ENCODE measurements at places on chromosomes 16 and 17.

GRCh38 chr17:28967221-28968135 lies 16.2 kb upstream of the PHF12 start:
- DNase-seq, result no peak

- DNase-seq, result no peak
Observed at GRCh38 chr16:80541306-80541694, 507 bp downstream of the DYNLRB2 start.

DNA sequence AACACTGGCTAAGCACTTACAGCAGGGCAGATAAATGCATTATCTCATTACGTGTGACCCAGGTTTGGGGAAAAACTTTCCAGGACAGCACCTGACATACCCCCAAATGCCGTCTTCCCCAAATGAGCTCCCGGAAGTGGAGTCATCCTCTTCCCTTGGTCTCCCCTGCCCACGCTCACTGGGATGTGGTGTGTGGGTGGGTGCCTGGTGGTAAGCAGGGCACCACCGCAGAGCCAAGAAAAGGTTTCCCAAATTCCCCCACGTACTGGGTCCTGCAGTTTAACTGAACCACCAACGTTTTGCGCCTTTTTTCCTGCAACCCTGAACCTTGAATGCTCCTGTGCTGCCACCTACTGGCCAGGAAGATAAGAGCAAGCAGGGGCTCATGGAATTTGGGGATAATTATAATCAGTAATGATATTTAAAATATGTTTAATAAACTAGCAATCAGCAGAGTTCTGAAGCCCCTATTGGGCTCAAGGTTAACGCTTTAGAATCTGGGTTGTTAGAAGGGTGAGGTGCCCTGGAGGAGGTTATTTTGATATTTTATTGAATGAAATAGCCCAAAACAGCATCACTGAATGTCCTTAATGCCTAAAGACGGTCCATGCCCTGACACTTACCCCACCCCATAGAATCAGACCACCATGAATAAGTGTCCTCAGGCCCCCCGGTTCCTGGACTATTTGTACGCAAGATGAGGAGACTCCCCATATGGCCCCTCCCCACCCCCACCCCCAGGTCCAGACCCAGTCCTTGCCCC lies 8.0 kb downstream of the SPPL2C start:
- peak; percentile 64 for DNase-seq

DNA sequence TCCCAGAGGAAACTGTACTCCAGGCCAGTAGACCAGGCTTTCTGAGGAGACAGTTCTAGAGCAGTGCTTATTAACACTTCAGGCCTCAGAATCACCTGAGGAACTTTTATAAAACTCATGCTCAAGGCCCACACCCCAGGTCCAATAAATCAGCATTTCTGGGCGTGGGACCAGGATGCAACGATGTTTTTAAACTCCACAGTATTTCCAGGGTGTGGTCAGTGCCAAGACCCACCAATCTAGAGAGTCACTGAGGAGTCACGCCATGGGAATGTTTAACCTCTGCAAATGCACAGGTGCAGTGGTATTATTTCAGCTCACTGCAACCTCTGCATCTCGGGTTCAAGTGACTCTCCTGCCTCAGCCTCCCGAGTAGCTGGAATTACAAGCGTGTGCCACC lies 3.9 kb upstream of the TRPV1 start:
- DNase-seq, result no peak

GRCh38 chr17:33838281-33838680 lies 416.8 kb upstream of the CCL2 start:
- DNase-seq, result no peak

- no peak for DNase-seq
Observed at GRCh38 chr17:34926661-34927060, 34.6 kb downstream of the CCT6B start.

DNA sequence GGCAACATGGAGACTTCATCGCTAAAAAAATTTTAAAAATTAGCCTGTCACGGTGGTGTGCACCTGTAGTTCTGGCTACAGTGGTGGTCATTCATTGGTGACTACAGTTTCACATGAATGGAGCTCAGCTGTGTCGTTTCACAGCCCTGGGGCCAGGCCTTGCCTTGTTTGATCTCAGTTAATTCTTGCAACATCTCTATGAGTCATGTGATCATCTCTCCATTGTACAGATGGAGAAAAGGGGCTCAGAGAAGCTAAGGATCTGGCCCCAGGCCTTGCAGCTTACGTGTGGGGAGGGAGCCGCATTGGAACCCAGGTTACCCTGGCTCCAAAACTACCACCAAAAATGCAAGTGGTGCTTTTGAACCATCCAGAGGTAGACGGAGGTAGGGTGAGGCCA lies 49.4 kb downstream of the GDE1 start:
- no peak for DNase-seq

GRCh38 chr17:68973098-68973846 lies 18.1 kb upstream of the ABCA8 start:
- DNase-seq, result no peak

- no peak for DNase-seq
Observed at GRCh38 chr17:71286625-71287024, 834.2 kb upstream of the SOX9 start.

DNA sequence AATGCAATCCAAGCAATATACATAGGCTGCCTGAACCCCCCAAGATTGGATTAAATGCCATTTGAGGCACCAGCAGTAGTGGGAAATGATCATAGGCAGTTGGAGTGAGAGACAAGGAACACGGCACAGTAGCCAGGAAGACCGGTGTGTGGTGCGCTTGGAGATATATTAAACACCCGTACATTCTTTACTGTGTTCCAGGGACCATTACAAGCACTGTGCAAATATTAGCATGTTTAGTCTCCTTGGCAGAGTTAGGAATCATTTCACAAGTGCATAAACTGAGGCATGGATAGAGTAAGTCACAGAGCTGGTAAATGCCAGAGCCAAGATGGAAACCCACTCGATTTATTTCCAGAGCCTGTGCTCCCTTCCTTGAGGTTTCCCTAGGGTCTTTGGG lies 31.1 kb upstream of the TNRC6A start:
- no peak for DNase-seq

GRCh38 chr17:48814504-48814903 lies 2.5 kb downstream of the TTLL6 start:
- DNase-seq, result peak; percentile 66

DNA sequence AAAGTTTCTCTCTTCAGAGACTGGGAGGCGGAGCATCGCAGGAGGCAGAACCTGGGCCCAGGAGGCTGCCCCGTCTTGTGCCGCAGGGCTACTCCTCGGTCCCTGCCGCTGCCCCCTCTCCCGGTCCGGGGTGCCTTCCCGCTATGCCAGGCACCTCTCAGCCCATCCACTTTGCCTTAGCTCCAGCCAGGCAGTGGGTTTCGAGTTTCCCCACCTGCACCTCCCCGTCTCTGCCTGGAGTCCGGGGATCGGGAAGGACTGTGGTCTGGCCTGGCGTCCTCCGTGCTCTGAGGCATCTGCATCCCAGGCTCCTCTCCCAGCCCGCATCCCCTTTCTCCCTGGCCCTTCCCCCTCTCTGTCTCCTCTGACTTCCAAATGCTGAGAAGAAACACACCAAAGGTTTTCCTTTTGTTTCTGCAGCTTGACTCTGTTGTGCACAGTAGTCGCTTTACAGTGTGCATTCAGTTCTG lies 26.8 kb upstream of the PIK3R6 start:
- no peak for DNase-seq

GRCh38 chr16:87780385-87780989 lies 14.7 kb upstream of the KLHDC4 start:
- no peak for DNase-seq

- DNase-seq, result no peak
Observed at GRCh38 chr16:87310610-87311009, 6.6 kb downstream of the C16orf95 start.

DNA sequence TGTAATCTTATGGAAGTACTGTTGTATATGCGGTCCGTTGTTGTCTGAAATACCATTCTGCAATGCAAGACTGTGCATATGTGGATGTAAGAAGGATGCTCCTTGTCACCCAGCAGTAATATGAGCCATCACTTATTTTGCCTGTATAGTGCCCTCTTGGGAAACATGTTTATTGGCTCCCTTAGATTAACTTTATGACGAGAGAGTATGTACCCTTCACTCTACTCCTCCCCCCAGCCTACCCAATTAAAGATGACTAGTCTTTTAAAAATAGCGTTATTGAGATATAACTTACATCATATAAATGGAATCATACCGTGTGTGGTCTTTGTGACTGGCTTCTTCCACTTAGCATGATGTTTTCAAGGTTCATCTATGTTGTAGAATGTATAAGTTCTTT lies 33.6 kb downstream of the FTO start:
- no peak for DNase-seq

- DNase-seq, result no peak
Observed at GRCh38 chr17:56966338-56966737, 5.5 kb upstream of the COIL start.

DNA sequence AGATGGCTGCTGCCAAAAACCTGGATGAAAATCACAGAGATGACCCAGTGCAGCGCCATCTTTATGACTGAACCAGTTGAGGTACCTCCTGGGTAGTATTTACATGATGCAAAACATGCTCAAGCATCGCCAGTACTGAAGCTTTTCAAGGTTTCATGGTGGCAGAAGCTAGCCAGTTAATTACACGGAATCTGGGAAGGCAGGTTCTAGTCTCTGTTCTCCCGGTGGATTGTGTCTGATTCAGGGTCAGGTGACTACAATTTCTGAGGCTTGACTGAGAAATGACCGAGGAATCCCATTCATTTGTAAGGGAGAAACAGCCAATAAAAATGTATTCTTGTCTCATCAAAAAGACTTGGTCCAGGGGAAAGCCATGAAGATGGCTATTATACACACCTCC lies 209.1 kb downstream of the SLC39A11 start:
- no peak for DNase-seq

DNA sequence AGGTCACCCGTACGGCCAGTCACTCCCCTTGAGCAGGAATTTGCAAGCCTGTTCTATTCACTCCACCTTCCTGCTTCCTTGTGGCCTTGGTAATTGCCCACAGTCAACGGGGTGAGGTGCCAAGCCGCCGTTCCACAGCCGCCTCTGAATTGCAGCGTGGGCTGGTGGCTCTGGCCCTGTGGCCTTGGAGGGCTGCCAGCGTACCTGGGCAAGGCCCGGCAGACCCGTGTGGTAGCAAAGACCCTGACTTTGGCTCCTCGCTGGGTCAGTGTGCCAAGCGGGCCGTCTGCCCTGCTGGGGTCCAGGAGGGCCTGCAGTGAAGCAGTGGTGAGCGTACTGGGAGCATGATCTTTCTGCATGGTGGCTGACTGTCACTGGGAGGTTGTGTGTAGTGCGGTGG lies 3.6 kb downstream of the BANP start:
- DNase-seq, result no peak

GRCh38 chr17:3004925-3005324 lies 58.5 kb downstream of the OR1D5 start:
- no peak for DNase-seq

DNA sequence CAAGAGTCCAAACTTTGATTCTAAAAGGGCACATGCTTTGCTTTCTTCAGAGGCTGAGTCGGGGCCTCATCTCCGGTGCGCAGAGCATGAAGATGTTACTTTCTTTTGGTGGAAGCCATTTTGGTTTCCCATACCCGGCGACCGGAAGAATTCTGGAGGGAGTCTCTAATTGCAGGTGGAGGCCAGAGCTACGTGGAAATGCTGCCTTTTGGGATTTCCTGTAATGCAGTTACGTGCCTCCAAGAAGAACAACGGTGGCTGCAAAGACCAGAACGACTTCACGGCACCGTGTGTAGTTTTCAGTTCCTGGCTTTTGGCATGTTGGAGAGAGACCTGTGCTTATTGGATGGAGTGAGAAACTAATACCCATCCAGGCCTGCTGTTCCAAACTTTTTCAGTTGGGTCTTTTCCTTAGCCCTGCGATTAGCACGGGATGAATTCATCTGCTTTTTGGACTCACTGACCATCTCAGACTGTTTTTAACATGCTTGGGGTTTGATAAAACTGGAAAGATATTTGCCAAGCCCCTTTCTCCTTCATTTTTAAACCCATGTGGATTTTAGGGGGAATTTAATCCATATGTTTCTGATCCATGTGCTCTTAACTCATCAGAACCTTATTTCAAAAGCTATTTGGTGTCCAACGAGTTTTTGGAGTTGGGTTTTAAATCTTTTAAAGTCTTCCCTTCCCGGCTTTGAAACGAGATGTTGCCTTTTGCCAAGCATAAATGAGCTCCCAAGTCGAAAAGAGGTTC lies 19.0 kb downstream of the FOXL1 start:
- DNase-seq, result no peak

DNA sequence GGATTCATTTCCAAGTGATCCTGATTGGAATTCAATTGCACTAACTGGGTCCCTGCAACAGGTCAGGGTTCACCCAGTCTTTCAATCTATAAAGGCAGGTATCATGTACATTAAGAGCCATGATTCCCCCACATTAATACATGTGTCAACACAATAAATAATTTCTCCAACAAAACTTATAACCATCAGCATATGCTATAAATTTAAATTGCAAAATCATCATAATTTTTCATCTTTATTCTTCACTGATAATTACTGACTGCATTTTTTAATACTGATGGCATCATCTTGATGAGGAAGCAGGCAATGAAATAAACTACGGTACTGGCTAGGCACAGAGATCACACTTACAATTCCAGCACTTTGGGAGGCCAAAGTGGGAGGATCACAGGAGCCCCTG lies 59.4 kb downstream of the ZFHX3 start:
- no peak for DNase-seq

- no peak for DNase-seq
Observed at GRCh38 chr16:59123479-59123878, 389.4 kb upstream of the GOT2 start.

- no peak for DNase-seq
Observed at GRCh38 chr16:11783319-11784037, 13.6 kb downstream of the ZC3H7A start.

DNA sequence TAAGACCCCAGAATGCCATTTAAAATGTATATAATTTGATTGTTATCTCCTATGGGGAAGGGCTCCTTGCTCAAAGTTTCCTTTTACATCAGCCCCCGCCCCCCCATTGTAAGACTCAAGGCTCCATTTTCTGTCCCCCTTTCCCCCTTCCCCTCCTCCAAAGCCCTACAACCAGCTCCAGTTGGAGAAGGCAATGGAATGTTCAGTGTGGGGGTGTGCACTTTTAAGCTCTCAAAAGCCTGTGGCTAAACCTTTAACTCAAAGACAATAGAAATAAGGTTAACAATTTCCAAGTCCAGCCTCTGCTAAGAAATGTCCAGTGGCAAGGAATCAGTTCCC lies 114.7 kb downstream of the NOG start:
- DNase-seq, result no peak

GRCh38 chr16:1152651-1153259 lies at the start of gene CACNA1H:
Gene CACNA1H (plus strand): TSS chr16:1153106. CDS start chr16:1153738, 632 bp downstream.
- DNase-seq, result no peak

DNA sequence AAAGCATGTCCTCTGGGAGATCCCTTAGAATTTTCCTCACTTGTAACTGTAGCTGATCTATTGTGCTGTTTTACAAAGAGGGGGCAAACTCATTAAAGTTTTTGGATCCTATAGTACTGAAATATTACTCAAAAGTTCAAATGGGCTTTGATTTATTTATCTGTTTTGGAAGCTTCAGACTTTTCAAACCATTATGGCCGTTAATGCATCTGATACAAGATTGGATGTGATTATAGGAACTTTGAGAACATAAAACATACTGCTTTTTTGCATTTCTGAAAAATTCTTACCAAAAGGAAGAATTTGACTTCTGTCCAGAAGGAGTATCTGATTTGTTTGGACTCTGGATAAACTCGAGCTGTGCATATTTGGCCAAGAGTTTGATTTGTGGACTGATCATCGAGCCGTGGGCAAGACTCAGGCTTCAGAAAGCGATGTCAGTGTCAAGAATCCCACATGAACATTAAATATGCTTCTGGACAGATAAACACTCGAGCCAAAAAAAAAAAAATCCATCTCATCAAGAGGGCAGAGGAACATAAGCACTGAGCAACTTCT lies 8.2 kb upstream of the MARCHF10 start:
- DNase-seq, result no peak
